ENCODE measurements at places on chromosomes 4 and X.

DNA sequence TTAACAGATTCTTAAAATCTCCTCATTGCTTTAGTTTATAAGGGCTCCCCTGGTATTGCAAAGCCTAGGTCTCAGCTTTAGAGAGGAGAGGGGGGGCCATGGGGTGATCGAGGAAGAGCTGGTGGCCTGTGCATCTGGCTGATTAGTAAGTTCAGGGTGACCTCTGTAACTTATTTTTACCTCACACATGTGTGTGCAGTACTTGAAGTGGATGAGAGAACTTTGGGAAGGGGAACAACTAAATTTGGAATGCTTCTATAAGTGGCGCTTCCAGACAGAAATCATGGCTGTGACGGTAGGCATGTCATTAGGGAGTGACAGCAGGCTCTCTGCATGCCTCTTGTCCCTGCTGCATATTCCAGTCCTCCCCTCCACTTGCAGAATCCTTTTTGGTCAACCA, 41.9 kb downstream of the FRAS1 start:
- DNase-seq = no peak

DNA sequence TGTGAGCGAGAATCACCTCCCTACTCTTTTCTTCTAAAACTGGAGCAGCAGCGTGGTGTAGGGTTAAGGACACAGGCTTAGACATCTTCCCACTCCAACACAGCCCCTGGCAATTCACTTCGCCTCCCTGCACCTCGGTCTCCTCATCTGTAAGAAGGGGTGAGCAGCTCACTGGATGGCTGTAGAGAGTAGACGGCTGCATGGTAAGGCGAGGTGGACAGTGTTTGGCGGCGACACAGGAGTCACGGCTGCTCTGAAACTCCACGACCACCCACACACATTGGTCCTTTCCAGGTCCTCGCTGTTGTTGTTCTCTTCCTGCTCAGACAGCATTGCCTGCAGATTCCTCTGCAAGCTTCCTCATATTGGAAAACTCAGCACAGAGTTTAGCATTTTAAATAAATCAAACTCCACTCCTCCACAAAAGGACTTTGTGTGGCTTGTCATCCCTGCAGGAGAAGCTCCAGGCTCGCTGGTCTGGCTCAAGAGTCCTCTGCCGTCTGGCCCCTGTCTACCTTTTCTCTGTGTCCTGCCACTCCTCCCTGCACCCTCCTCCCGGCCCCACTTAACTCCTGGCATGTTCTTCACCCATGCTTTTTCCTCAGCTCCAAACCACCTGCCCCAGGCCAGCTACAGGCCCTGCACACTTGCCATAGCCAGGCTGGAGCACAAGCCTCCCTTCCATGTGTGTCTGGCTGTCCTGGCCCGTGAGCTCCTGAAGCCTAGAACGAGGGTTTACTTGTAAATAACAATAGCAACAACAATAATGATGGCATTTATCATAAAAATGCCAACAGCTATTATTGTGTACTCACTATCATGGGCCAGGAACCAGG, 41.3 kb upstream of the CRMP1 start:
- no peak for DNase-seq

GRCh38 chr4:15294202-15294601, 133.6 kb upstream of the C1QTNF7 start:
- DNase-seq = no peak

GRCh38 chr4:150072471-150072870, 5.8 kb upstream of the DCLK2 start:
- DNase-seq = no peak

DNA sequence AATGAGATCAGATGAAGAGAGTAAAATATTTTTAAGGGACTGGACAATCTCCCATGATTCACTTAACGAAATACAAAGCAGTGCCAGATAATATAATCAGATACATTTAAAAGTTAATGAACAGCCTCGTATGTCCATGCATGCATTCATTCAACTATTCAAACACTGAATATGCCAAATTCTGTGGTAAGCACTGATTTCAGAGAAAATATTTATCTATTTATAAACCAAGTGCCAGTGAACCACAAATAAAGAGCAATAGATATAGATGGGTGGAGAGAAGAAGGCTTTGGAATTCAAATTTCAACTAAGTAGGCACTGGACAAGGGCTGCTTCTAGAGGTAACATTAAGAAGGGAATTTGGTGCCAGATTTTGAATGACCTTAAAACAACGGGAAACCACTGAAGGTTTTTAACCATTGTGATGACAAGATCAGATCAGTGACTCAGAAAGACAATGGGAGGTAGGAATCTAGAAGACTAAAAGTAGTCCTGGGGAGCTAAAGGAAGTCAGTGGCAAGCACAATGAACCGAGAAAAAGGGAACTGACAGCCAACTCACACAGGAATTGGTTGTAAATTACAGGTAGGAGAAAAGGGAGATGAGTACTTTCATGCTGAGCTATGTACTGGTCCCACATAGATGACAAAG, 14.2 kb downstream of the ELOVL6 start:
- DNase-seq = peak; percentile 50

- DNase-seq = peak; percentile 14
These were observed 130.3 kb downstream of the ATP10D start for GRCh38 chr4:47615385-47615784.

DNA sequence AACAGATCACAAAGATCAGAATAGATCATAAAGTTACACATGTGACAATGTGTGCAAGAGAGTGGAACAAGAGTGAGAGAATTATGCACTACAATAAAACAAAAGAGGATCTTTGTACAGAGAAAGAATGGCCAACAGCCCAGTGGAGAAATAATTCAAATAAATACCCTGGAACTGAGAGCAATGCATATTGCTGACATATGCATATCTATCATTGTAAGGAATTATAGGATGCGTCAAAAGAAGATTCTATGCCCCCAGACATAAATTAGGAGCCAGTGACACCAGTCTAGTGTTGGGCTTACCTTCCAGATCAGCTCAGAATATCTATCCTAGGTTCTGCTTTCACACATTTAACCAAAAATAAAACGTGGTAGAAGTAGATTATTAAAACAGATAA, 320.1 kb upstream of the VCX start:
- no peak for DNase-seq

- DNase-seq = no peak
These were observed 273.2 kb downstream of the EVC2 start for GRCh38 chr4:5435201-5435600.

DNA sequence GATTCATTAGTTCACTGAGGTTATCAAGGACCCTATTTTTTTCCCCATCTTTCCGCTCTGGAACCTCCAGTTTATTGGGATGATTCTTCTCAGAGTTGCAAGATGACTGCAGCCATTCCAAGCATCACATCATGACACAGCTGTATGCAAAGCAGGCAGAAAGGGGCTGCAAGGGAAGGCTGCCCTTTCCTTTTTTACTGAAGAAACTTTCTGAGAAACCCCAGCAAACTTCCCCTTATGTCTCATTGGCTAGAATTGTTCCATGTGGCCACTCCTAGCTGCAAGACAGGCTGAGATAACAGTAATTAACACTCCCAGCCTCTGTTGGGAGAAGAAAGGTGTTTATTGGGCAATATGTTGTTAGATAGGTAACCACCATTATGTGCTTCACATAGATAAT, 102.6 kb downstream of the SATL1 start:
- no peak for DNase-seq

- peak; percentile 66 for DNase-seq
These were observed 90.5 kb upstream of the RAPGEF2 start for GRCh38 chr4:159012381-159012780.

DNA sequence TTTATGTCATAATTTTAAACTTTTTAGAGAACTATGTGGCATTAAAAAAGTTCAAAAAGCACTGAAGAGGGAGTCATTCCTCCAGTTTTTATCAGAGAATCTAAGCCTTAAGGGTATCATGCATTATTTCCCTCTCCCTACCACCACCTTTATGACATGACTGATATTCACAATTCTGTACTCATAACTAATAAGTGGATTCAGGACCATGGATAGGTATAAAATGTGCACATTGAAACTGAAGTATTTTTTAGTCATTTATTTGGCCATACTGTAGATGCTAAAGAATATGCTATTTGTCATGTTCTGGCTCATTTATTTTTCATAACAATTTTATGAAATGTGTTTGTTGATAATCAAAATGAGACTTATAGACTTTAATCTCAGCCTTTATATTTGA, 897.5 kb upstream of the AGA start:
- DNase-seq = no peak

- no peak for DNase-seq
These were observed 55.7 kb downstream of the AR start for GRCh38 chrX:67599532-67599931.

DNA sequence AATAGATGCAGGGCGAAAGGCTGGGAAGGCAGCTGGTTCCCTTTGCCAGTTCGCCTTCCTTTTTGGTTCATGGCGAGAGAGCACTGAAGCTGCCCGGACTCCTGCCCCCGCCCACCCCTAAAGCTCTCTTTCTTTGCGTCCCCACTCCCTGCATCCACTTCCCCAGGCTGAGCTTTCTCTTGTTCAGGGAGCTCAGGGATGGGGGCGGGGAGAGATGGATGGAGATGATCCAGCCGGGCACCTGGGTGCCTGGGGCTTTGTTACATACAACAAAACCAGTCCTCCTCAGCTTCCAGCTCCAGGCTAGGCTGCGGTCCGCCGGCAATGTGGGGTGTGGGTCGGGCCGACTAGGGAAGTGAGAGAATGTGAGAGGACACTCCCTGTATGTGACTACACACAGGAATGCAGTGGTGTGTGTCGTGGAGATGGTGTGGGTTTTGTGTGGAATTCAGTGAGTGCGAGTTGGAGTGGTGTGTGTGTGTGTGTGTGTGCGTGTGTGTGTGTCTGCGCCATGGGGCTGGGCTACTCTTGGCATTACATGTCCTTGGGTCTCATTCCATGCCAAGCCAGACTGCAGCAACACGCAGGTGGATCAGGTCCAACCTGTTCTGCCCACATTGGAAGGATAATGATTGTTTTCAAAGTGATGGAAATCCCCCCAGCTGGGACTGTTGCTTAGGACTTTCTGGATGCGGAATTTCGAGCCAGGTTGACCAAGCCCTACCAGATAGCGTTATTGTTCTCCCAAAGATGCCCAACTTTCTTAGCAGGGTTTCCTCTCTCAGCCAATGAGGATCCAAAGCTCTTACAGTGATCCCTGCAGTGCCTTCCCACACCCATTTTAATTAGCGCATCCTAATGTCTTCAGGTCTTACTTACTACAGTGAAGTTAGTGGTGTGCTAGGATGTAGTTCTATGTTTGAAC, 149.4 kb upstream of the CHRDL1 start:
- peak; percentile 0 for DNase-seq

- no peak for DNase-seq
These were observed 31.4 kb upstream of the SOWAHD start for GRCh38 chrX:119726900-119727555.

GRCh38 chrX:47540754-47541538, 20.1 kb upstream of the ARAF start:
- peak; percentile 89 for DNase-seq

- DNase-seq = no peak
These were observed 47.9 kb downstream of the FAM13A start for GRCh38 chr4:89009115-89009514.

GRCh38 chr4:74971862-74972261, 38.9 kb downstream of the PARM1 start:
- no peak for DNase-seq

DNA sequence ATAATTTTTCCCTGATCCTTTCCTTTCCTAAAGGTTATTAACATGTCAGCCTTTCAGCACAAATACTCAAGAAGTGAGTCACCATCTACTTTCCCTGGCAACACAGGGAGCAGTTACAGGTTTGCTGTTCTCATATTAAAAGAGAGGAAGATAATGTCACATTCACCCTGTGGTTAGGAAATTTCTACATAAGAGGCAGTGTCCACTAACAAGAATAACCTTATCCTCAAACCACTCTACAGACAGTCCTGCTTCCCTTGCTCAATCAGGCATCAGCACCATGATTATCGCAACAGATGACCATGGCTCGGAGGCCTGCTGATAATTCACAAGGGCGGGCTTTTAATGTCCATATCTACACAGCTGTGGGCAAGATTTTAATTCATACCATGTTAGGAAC, 30.9 kb downstream of the RNF150 start:
- DNase-seq = peak; percentile 68

DNA sequence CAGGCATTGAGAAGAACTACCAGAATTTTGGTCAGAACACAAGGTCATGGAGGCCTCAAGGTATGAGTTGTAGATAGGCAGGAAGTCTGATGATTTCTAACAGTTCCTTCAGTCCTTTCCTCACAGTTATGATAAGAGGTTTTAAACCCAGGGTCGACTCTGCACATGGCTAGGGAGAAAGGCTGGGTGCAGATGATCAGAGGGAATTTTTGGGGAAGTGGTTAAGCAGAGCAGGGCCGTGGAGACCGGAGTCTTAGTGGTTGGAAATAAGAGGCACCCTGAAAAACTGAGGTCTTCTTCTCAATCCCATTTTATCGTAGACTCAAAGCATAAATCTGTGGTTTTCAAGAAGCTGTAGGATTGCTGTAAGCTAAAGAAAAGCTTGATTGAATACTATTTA, 118.5 kb upstream of the ANK2 start:
- DNase-seq = no peak

- DNase-seq = peak; percentile 75
These were observed 18.2 kb upstream of the PLAC1 start for GRCh38 chrX:134676436-134676835.

DNA sequence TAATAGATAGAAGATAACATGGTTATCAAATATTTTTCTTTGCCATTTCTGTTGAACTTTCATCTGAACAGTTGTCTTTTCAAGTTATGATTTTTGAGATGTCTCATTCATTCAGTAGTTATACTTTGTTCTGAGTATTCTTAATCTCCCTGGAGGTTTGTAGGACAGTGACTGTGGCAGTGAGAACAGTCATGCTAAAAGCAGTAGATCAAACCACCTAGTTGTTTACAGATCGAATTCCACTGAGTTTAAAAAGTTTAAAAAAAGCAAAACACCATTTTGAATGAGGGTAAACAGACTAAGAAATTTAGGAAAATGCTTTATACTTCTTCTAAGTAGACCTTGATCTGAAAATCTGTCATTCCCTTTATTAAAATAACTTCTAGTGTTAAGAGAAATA, 107.2 kb downstream of the CEP135 start:
- DNase-seq = no peak

DNA sequence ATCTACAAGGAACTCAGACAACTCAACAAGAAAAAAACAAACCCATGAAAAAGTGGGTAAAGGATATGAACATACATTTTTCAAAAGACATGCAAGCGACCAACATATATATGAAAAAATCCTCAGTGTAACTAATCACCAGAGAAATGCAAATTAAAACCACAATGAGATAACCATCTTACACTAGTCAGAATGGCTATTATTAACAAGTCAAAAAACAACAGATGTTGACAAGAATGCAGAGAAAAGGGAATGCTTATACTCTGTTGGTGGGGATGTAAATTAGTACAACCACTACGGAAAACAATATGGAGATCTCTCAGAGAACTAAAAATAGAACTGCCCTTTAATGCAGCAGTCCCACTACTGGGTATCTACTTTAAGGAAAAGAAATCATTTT, 12.1 kb downstream of the NIPAL1 start:
- no peak for DNase-seq

GRCh38 chrX:33156152-33156726, 55.1 kb downstream of the DMD start:
- peak; percentile 8 for DNase-seq

GRCh38 chrX:48590203-48591103, 6.8 kb upstream of the WDR13 start:
- DNase-seq = no peak

- DNase-seq = peak; percentile 16
These were observed 70.7 kb upstream of the TAPT1 start for GRCh38 chr4:16297003-16297402.

- DNase-seq = no peak
These were observed 110.1 kb downstream of the USP46 start for GRCh38 chr4:52548818-52549570.

Data from fibroblast of skin of scalp (primary cell).